ENCODE measurements at places on chromosomes 13 and 19.

- DNase-seq: no peak
These were observed 36.4 kb downstream of the RASA3 start for GRCh38 chr13:114096031-114096485.

- no peak for DNase-seq
These were observed 83.4 kb downstream of the KCNRG start for GRCh38 chr13:50098693-50099092.

DNA sequence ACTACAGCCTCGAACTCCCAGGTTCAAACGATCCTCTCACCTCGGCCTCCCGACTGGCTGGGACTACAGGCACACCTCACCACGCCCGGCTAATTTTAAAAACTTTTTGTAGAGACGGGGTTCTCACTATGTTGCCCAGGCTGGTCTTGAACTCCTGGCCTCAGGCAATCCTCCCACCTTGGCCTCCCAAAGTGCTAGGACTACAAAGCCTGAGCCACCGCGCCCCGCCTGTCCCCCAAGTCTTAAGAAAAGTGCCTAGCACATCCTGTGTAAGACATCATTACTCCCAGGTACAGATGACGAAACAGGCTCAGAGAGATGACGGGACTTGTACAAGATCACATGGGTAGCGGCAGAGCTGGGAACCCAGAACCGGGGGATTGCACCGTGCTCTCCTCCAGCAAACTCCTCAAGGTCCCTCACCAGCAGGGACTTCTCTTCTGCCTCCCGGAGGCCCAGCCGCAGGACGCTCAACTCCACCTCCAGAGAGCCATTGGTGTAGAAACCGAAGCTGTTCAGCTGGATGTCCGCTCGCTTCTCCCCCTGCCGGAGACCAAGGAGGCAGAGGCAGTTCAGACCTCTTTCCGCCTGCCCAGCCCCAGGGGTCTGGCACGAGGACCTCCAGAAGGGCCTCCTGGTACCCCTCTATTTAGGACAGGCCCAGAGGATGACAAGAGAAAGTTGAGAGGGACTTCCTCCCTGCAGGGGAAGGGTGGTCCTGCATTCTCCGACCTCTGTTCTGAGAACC, 1.0 kb downstream of the GPR108 start:
- peak; percentile 96 for DNase-seq

DNA sequence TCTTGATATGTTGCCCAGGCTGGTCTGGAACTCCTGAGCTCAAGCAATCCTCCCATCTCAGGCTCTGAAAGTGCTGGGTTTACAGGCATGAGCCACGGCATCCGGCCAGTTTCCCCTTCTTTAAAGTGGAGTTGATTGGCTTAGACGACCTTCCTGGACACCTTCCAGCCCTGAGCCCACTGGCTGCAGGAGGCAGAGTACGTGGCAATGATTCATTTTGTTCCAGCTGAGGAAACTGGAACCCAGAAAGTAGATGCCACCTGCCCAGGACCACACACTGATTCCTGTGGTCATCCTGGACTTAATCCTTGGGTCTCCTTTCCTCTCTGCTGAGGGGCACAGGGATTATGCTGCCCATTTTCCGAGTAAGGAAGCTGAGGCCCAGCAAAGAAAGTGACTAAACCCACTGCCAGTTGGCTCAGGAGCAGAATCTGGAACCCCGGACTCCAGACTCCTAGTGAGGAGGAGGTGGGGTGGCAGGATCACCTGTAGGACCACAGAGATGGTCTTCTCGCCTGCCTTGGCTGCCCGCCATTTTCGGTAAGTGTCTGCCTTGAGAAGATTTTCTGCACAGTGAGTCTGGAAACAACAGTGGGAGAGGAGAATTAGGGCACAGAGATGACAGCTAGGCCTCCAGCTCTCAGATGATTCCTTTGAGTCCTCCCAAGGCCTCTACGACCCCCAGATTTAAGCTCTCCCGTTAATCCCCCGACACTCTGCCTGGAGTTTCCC, 737 bp downstream of the XRCC1 start:
- DNase-seq: peak; percentile 22

- no peak for DNase-seq
These were observed 4.0 kb downstream of the POSTN start for GRCh38 chr13:37594550-37594949.

- DNase-seq: no peak
These were observed 11.3 kb downstream of the GPR12 start for GRCh38 chr13:26749285-26749684.

DNA sequence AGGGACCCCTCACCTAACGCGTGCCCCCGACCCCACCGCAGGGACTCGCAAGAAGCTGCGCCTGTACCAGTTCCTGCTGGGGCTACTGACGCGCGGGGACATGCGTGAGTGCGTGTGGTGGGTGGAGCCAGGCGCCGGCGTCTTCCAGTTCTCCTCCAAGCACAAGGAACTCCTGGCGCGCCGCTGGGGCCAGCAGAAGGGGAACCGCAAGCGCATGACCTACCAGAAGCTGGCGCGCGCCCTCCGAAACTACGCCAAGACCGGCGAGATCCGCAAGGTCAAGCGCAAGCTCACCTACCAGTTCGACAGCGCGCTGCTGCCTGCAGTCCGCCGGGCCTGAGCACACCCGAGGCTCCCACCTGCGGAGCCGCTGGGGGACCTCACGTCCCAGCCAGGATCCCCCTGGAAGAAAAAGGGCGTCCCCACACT, 4.7 kb upstream of the MYBPC2 start:
- peak; percentile 69 for DNase-seq

DNA sequence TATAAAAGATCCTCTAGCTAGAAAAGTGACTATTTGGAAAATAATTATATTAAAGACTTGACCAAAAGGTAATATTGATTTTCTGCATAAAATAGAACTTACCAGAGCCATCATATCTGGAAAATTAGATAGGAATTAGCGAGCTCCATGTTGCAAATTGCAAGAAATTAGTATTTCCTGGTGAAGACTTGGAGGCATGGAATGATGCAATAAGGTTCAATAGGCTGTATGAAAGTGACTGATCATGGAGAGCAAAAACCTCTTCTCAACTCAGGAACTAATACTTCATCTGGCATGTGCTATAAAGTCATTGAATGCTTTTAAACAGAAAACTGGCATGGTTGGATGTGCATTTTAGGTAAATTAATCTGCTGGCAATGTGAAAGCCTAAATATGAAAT, 66.3 kb upstream of the UFM1 start:
- DNase-seq: peak; percentile 12

DNA sequence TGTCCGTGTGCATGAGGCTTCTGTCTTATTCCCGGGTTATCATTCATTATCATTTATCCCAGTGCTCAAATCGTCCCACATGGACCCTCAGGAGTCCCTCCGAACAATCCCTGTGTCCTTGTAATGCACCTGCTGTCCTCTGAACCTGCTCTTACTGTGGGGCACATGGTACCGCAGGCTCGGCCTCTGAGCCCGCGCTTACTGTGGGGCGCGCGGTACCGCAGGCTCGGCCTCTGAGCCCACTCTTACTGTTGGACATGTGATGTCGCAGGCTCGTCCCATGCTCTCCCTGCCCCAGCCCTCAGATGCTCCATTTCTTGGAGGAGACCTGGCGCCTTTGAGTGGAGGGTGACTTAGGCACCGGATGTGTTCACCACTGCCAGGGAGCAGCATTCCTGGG, 16.8 kb upstream of the ZNF554 start:
- DNase-seq: no peak

DNA sequence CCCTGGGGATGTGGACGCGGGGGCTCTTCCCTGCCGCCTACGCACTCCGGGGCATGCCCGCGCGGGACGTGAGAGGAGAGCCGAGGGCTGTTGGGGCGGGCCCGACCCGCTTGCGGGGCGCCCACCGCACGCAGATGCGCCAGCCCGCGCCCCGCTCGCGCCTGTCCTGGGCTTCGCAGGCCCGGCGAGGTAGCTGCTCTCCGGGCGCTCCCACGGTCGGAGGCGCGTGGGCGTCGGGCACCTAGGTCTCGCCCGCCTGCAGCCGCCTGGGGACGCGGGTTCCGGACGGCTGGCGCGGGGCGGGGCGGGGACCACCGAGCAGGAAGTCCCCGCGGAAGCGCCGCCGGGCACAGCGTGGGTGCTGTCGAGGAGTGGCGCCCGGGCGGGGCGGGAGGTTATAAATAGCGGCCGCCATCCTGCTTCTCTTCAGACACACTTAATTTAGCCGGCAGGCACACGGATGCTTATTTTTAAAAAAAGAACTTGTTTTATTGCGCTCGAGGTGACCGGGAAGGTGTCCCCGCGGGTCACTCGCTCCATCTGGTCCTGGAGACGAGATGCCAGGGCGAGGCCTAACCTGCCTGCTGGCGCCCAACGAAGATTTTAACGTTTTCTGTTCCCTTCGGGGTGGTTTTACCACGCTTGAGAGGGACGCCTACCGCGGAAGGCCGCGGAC, 561 bp upstream of the GJA3 start:
- peak; percentile 25 for DNase-seq

DNA sequence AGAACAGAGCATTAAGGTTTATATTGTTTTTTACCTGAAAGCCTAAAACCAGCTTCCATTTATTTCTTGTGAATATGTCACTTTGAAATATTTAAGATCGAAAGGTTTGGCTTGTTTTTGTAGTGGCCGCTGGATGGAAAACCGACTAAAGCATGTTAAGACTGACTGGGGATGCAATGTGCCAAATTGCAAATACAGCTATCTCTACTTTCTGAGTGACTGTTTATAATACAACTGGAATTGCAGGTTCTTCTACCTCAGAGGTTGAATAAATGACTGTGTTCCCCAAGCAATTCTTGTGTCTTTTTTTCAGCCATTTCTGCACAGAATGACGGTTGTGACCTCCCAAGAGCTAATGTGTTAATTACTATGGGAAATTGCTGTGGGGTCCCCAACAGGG, 50.0 kb upstream of the TMTC4 start:
- DNase-seq: no peak

GRCh38 chr19:13037161-13037560, 41.9 kb downstream of the NFIX start:
- DNase-seq: peak; percentile 80

- no peak for DNase-seq
These were observed 473 bp upstream of the CERS1 start for GRCh38 chr19:18896421-18896841.

- DNase-seq: no peak
These were observed 7.6 kb upstream of the IPO5 start for GRCh38 chr13:97945792-97946419.

DNA sequence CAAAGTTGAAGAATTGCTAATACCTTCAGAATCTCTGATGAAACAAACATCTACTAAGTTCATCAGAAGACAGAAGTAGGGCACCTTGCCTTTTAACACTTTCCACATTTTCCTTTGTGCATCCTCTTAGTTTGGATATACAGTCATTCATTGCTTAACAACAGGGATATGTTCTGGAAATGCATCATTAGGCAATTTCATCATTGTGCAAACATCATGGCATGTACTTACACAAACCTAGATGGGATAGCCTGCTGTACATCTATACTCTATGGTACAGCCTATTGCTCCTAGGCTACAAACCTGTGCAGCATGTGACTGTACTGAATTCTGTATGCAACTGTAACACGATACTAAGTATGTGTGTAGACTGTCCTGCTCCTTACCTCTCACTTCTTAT, 169.8 kb downstream of the SUCLA2 start:
- DNase-seq: peak; percentile 37

DNA sequence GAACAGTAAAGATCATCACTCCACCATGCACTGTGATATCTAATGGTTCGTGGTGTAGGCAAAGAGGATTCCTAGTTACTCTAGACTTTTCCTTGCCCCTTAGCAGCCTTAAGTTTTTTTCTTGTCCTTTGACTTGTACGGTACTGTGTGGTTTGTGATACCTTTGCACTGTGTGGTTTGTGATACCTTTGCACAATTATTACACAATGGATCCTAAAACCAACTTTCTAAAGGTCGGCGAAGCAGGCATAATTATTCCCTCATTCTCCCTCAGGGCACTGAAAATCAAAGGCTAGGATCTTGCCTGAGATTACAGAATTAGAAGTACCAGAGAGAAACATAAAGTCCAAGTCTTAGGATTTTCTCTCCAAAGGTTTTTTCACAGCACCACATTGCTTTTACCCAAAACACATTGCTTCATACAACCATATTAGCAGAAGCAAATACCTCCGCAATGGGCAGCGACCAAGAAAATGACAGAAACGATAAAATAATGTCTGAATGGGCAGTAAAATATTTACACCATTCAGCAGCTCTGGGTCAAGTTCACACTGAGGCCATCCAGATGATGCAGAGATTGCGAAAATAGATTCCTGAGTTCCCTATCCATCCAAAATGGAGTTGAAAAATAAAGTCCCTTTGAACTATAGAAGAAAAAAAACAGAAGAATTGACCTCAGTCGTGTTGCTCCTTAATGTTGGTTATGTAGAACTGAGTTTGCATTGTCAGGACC, 106.4 kb downstream of the FGF14 start:
- DNase-seq: no peak

- no peak for DNase-seq
These were observed 148.7 kb downstream of the FOXO1 start for GRCh38 chr13:40517486-40518480.

DNA sequence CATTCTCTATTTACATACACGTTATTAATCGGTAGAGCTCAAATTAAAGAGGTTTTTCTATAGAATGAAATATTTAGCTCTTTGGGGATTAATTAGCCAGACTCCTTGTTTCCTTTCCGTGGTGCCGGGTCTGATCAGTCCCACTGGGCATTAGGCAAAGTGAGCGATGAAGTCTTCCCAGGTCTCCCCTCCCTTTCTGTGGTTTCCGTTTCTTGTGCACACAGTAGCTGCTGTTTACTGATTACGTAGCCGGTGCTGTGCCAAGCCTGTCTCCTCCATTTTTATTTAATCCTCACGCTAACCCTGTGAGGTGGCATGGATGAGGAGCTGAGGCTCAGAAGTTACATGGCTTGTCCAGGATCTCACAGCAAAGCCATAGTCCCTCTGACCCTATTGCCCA, 9.0 kb downstream of the SLC25A15 start:
- no peak for DNase-seq

GRCh38 chr19:16566161-16566560, 6.1 kb downstream of the SLC35E1 start:
- DNase-seq: no peak

DNA sequence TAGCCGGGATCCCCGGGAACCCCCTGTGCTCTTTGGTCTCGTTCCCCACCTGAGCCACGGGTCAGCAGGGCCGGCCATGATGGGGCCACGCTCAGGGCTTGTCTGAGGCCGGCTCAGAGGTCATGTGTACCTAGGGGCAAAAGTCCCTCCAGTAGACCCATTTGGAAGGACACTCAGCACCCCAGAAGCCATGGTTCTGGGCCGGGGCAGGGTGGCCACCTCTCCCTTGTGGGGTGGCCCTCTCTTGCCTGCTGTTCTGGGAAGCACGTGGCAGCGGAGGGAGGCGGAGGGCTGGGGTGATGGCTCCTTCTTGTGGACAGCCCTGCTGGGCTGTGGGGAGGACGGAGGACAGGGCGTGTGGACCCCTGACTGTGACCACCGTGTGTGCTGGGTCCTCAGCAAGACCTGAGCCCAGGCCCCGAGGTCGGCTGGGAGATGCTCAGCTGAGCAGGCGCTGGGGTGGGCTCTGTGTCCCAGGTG, 6.4 kb upstream of the PEAK3 start:
- no peak for DNase-seq
